ENCODE measurements at places on chromosomes 2 and 18. TPM values are rescaled to one million over a fixed set of nuclear protein-coding genes. Genes with fewer than 3 reads are reported as not detected.
A peak's percentile ranks its signal among the peaks of the same experiment; 100 is the strongest.

GRCh38 chr2:33145459-33145858 lies 198.7 kb downstream of the LTBP1 start:
- no peak for DNase-seq

IWS1 gene
- 34.5 TPM for total RNA-seq

CREG2 gene
- 4.8 TPM for total RNA-seq

DNA sequence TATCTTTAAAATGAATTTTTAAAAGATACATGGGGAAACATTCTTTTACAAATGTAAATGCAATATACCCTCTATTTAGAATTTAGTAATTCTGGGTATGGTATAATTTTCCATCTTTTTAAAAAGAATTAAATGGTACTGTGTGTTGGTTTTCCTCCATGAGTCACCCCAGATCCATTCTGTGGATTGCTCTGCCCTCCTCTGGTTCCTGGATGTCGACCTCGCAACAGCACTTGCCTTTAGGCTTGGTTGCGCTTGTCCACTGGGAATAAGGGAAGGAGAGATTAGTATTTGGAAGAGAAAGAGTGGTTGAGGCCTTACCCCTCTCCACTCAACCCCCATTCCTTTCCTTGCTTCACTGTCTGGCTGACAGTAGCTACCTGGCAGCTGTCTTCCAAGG lies 90.4 kb downstream of the FTCDNL1 start:
- DNase-seq: no peak

DNA sequence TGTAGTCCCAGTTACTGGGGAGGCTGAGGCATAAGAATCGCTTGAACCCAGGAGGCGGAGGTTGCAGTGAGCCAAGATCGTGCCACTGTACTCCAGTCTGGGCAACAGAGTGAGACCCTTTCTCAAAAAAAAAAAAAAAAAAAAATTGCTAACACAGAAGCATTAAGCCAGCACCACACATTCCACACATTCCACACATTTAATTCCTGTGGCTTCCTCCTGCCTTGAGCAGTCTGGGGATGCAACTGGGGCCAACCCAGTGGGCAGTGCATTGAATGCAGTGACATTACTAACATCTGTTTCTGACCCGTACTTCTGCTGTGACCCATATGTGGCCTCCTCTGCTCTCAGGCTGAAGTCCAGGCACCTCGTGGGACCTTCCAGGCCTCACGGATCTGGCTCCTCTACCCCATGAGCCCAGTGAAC lies 107.0 kb downstream of the BCL2L11 start:
- no peak for DNase-seq

- no peak for DNase-seq
These were observed 10.8 kb downstream of the RFX8 start for GRCh38 chr2:101463911-101464641.

ACADL gene
- 9.2 TPM for total RNA-seq

CDH7 gene
- total RNA-seq: 2.3 TPM

DNA sequence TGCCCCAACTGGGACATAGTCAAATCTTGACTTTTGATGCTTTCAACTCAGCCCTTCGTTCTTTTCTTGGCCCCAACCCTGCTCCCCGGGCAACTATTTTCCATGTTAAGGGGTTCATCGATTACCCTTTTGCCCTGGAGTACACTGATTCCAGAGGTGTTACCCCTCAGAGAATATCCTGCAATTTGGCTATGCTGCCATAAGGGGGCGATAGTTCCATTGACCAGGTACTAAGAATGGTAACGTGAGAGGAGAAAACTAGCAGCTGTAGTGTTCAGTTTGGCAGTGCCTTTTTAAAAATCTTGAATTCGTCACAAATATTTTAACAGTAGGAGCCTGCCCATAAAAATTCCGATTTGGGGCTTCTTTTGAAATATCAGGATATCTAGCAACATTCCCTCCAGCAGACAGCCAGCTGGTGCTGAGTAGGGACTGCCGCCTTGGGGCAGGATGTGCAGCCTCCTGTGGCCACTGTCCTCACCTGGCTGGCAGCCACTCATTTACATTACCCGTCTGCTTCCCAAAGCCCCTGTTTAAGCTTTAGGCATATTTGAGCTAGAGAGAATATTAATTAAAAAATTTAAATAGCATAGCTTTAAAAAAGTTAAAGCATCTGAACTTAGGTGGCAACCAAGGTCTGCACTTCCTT lies 146.3 kb upstream of the SKOR2 start:
- no peak for DNase-seq

DNA sequence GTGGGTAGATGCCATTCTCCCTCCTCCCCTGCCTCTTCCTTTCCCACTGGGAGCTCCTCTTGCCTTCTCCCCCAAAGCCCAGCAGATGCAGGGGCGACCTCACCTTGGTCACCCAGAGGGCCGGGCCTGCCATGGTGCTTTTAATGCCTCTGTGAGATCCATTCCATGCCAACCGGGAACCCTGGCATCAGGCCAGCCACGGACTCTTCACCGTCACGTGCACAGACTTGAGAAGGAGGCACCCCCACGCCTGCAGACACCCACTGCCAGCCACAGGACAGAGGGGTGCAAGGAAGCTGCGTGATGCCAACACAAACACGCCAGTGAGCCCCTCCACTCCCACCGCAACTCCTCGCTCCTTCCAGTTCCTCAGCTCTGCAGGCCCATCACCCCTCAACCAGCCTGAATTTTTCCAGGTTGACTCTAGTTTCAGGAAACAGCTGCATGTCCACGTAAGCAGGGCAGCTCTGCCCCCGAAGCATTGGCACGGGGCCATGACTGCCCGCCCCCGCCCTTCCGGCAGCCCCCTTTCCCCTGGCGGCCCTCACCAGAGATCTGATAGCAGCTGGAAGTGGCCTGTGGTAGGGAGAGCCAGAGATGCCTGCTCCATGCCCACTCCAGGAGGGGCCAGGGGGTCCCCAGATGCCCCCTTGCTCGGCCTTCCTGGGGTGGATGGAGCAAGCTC lies 50.8 kb downstream of the DNMT3A start:
- no peak for DNase-seq

PTRHD1 gene
- 31.5 TPM for total RNA-seq

DNA sequence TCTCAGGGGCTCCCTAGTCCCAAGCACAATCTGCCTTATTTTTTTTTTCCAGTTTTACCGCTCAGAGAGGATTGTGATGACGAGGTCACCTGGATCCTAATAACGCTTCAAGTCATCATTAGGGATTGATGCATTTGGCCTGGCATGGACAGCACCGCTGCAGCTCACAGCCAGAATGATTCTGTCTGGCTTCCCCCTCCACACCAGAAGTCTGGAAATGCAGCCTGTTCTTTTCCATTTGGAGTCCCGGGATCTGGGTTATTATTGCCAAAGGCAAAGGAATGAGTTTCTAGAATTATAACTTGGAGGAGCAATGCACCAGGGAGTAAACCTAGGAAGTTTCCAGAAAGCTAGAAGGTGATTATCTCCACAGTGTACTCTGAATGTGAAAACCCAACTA lies 81.1 kb upstream of the TAF1B start:
- no peak for DNase-seq

DNA sequence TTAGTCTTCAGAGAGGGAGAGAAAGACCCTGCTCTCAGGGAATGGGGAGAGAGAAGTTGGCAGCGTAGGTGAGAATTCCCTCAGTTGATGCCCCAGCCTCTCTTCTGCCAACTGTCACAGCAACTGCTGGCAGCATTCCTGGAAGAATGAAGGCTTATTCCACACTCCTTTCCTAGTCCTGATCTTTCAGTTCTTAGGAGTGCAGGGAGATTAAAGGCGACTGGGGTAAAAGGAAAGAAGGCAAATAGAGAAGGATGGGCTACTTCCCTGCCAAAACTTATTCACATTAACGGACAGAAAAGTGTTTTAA lies 65.9 kb upstream of the ACAA2 start:
- DNase-seq: no peak

DNA sequence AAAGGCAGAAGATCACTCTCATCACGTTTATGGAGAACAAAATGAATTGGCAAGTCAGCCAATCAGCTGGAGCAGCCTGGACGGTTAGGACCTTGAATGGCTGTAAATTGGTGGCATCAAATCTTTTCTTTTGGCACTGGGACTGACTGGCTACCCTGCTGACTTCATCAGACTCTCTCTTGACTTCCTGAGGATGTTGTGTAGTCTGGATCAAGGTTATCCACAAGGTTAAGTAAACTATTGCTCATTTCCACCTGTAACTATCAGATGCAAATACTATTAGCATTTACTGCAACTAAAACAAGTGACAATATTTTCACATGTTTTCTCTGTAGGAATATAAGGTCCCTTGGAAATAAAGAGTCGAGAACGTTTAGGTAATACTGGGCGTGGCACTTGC lies 134.3 kb upstream of the RASGRP3 start:
- no peak for DNase-seq

DNA sequence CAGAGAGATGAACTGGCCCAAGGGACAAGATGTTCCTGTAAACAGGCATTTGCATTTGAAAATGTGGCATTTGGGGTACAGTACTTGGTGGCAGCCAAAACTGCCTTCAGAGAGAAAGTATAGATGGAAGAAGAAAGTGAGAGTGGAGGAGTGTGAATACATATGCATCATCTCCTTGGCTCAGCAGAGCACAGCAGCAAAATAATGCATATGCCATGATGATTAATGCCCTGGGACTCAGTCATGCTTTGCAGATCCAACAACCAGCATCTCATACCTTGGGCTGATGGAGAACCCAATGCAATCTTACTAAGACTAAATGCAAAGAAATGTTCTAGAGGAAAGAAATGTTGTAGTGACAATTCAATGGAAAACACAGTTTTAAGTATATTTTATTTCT lies 29.7 kb upstream of the CYTIP start:
- DNase-seq: no peak

- DNase-seq: no peak
These were observed 47.8 kb downstream of the TMX3 start for GRCh38 chr18:68667121-68667520.

DHRS9 gene
- total RNA-seq: 0.94 TPM

HOXD8 gene
- total RNA-seq: not detected

DNA sequence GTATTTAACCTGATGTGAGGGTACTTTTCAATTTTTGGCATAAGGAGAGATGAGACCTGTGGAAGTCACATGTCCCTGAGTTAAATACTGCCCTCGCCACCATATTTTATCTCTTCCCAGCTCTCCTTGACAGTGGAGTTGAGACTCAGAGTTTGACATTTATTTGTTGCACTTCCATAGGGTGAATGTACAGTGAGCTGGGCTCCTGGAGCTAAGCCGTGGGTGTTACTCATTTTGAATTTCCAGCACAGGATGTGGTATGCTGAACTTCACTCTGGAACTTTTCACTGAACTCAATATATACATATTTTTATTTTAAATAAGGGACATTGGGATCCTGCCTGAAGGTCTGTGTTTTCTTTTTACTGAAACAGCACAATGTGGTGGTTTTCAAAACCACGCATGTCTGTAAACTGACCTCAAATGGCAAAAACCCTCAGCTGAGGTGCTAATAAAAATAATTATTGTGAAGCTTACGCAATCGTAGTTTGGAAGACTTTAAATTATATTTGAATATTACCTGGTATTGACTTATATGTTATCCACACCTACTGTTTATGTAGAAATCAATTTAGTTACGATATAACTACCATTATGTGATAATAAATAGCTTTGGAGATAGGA lies 12.1 kb downstream of the RNF144A start:
- DNase-seq: no peak

GRCh38 chr2:171389780-171390179 lies 44.0 kb downstream of the METTL8 start:
- no peak for DNase-seq

DNA sequence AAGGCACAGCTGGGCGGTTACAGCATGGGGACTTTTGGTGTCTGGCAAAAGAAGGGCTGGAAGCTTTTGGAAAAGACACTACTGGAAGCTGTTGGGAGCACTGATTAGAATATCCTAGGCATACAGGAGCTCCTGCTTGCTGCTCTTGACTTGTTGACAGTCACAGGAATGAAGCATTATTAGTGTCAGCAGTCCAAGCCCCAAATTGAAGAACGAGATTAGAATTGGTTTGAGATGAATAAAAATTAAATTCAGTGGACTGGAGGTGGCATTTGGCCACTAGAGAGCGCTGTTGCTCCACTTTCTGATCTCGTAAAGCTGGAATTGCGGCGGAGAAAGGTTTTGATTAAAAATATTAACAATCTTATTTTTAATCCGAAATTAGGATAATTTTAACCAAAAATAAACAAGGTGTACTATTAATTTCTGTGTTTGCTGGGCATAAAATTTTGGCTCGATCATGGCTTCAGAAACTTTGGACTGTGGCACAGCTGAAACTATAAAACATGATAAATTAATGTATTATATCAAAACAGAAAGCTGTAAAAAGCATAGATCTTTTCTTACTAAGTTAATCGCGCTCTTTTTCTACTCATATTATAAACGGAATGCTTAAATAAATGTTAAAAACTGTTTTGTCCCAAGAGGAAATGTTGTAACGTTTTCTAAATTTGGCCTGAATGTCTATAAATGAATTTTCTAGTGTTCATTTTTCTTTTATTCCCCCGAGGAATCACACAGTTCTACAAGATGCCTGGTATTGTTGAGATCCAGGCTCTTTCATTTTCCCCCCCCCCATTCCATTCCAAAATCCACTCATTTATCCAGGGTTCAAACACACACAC lies 2.4 kb upstream of the HOXD8 start:
- peak; percentile 9 for DNase-seq

DNA sequence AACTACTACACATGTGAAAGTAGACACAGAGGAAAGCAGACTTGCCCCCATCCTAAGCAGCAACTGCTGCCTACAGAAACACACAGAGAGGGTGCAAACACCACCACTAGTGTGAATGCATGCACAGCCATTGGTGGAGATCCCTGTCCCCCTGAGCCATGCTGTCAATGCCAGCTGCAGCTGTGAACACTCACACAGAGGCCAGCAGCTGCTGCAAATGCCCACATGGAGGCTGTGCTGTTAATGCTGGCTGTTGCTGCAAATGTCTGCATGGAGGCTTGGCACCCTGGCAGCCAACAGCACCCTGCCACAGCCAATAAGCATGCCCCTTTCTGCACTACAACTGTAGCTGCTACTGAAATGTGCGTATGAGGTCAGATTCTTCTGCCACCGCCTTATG lies 355.0 kb downstream of the LNPK start:
- no peak for DNase-seq

DNA sequence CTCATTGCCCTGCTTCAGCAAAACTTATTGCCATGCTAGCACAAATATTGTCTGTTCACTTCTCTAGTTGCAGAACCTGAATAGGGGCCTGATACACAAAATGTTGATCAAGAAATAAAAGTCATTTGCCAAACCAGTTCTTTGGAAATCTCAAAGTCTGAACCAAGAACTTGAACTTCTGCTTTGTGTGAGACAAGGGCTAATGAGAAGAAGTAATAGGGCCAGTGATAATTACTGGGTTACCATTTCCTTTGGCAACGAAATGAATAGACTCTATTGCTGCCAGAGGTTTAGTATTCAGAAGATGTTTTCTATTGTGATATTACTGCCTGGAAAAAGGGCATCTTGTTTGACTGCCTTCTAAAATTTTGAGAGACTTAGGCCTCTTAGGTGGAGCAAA lies 35.0 kb downstream of the TMEFF2 start:
- no peak for DNase-seq

GRCh38 chr2:65864619-65865018 lies 432.2 kb upstream of the SPRED2 start:
- DNase-seq: no peak

C2orf78 gene
- not detected for total RNA-seq

PLCL1 gene
- 26.0 TPM for total RNA-seq

CROCC2 gene
- total RNA-seq: under 0.01 TPM

GRCh38 chr2:2904721-2905350 lies 472.8 kb downstream of the EIPR1 start:
- no peak for DNase-seq

GRCh38 chr2:235829726-235830125 lies 335.9 kb downstream of the AGAP1 start:
- no peak for DNase-seq

- DNase-seq: no peak
These were observed 136.3 kb downstream of the ERBB4 start for GRCh38 chr2:212402316-212402715.

RASGRP3 gene
- 11.1 TPM for total RNA-seq

GRCh38 chr2:85890522-85891176 lies 1.9 kb upstream of the ST3GAL5 start:
- DNase-seq: no peak

All from occipital lobe (tissue), 3 donors.